ENCODE measurements at places on chromosomes 1 and 21.
A peak's percentile ranks its signal among the peaks of the same experiment; 100 is the strongest.

DNA sequence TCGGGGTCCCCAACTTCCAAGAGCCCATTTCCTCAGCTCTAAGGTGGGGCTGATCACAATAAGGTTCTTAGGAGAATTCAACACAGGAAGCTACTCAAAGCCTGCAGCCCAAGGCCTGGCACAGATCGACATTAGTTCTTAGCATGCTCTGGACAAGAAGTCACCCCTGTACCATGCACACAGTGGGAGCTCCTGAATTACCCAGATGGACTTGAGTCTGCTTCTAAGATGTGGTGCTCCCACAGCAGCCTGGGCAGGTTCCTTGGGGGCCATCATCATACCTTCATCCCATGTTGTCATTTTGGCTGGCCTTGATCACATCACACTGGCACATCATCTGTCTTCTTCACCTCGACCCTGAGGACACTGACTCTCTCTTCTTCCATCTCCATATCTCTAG, 153.3 kb upstream of the VAMP3 start:
- no peak for DNase-seq

- DNase-seq = no peak
Measured at GRCh38 chr1:50710099-50710498, 250.0 kb downstream of the FAF1 start.

- peak; percentile 54 for DNase-seq
Measured at GRCh38 chr1:185720633-185721272, 13.4 kb upstream of the HMCN1 start.

- peak; percentile 18 for DNase-seq
Measured at GRCh38 chr1:64282351-64282750, 78.9 kb downstream of the UBE2U start.

DNA sequence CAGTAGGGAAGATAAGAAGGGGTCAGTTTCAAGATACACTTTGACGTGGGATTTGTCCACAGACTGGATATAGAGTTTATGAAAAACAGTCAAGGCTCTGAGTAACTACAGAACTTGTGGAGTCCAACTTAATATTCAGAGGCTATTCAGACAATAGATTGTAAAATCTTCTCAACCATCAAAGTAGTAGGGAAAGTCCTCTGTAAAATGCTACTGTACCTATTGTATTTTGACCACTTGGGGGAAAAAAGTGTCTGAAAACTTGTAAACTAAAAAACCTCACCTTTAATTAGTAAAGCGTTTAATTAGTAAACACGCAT, 10.5 kb downstream of the PTP4A2 start:
- DNase-seq = no peak

DNA sequence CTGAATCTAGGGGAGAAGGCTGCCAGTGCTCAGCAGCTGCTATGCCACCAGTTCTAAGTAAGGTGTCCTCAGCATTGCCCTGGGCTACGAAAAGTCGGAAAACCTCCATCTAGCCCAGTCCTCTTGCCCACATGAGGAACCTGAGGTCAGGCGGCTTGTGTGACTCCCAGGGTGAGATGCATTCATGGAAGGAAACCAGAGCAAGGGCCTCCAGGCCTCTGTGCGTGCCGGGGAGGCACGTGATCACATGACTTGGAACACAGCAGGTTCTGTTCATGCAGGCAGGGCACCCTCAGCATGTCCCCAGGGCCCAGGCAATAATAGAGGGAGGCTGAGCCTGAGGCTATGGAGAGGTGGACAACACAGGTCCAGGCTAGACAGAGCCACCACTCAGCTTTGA, 312.5 kb upstream of the DUSP10 start:
- DNase-seq = no peak

- peak; percentile 99 for DNase-seq
Measured at GRCh38 chr1:12596007-12596821, 21.8 kb downstream of the DHRS3 start.

GRCh38 chr1:104073463-104073902, 323.8 kb downstream of the AMY1C start:
- no peak for DNase-seq

GRCh38 chr1:14190508-14190907, 408.0 kb upstream of the KAZN start:
- DNase-seq = no peak

DNA sequence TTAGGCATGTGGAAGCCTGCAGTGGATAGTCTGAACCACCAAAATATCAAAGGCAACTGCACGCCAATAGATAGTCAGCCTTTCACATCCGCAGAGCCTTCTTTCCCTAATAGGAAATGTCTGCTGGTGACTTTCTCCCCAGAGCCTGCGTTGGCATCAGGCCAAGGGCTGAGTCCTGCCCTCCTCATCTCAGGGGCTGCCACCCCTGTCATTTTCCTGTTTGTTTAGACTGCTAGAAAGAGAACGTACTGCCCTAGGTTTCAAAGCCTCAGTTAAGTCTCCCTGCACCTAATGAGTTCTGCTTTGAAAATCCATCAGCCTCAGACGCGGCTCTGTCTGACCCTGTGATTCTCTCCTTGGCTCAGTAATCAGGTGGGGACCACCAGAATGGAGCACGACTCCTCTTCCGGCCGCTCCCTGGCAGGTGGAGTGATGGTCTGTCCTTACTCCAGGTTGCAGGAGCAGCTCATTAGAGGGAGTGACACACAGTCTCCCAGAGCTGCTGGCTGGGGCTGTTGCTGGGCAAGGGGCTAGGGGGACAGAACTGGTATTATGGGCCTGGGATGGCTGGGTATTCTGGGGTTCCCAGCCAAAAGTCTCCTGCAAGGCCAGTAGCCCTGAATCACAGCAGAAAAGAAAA, 27.3 kb downstream of the STUM start:
- no peak for DNase-seq

DNA sequence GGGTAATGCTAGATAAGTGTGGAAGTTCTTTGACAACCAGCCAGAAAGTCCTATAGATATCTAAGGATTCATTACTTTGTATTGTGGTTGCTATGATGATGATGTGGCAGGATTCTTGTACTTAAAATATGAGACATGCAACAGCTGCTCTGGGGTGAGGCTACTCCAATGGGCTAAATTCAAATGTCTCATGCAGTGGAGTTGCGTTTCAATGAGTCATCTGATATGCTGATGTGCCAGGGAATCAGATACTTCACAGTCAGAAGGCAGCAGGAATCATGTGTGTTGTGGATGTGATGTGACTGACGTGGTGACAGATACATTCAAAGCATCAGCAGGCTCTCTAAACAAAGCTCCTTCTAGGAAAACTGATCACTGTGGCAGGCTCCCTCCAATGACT, 66.5 kb downstream of the TSEN15 start:
- DNase-seq = peak; percentile 99

DNA sequence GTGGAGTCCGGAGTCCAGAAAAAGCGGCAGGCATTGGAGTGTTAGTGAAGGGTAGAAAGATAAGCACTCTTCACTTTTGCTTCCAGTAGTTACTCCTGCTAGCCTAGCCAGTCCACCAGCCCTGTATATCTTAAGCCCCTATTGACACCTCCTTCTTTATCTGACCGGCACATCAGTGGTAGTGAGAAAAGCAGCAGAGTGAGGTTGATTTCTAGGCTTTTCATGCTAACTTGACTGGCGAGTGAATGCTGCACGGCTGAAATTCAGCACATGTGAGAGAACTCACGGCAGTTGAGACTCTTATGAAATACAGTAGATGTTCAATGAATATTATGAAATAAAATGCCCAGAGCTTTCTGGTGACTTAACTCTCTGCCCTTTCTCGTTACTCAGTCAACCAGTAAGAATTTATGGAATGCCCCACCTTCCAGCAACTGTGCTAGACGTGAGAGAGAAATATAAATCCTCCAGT, 128.2 kb downstream of the CACHD1 start:
- DNase-seq = peak; percentile 82

DNA sequence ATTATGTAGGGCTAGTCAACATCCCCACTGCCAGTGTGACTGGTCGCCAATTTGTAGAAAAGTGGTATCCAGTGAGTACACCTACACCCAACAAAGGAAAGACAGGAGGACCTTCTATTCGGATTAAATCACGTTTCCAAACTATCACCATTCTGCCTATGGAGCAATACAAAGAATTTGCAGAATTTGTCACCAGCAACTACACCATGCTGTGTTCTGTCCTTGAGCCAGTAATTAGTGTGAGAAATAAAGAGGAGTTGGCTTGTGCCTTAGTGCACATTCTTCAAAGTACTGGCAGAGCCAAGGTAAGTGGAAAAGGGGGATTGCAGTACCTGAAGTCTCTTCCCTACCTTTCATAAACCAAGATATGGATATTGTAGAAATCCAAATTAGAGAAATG, 53.8 kb downstream of the CLEC20A start:
- no peak for DNase-seq

- DNase-seq = no peak
Measured at GRCh38 chr1:48846441-48846840, 69.8 kb upstream of the BEND5 start.

- peak; percentile 14 for DNase-seq
Measured at GRCh38 chr1:172609528-172609927, 49.4 kb upstream of the FASLG start.

DNA sequence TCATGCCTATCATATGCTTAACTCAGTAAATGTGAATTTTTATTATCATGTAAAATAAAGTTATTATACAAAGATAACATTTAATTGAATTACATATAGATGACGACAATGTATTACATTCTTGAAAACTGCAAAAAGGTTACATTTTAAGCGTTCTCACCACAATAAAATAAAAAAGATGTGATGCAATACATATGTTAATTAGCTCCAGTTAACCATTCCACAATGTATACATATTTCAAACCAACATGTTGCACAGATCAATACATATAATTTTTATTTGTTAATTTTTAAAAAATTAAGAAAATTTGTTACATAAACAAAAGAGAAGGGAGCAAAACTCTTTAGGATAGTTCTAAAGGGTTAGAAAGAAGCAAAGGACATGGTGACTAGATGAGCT, 183.7 kb downstream of the VAV3 start:
- no peak for DNase-seq

All from fibroblast of skin of abdomen (primary cell).